Naive B cell (primary cell): ENCODE measurements at places on chromosomes 2 and 18.
A peak's percentile ranks its signal among the peaks of the same experiment; 100 is the strongest.

GRCh38 chr2:173412628-173413027, 58.0 kb downstream of the CDCA7 start:
- no peak for DNase-seq

DNA sequence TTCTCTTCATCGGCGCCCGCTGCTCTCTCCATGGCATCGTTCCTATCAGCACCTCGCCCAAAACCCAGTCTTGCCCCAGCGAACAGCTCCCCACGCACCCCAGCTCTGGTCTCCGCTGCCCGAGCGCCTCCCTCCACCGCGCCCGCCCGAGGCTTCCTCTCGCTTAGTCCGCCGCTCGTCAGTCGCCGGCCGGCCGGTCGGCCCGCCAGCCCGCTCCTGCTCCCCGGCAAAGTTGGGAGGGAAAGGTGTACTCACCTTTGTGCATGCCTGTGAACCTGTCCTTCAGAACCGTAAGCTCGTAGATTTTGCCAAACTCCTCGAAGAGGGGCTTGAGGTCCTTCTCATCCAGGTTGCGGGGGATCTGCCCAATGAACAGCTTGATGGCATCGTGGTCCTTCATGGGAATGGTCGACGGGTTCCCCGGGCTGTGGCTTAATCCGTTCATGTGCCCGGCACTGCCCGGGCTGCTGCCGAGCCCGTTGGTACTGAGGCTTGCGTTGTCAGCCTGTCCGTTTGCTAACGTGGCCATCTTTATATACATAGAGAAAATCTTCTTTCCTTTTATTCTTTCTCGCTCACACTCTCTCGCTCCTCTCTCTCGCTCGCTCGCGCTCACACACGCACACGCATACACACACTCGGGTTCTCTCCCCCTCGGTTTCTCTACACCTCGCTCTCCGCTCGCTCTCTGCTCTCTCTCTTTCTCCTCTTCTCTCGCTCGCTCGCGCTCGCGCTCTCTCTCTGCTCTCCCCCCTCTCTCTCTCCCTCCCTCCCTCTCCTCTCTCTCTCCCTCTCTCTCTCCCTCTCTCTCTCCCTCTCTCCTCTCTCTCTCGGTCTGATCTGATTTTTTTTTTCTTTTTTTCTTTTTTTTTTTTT, at the start of gene CELF4:
CELF4 (minus strand) TSS at position 698 of the 876 bp plus-strand sequence.
- no peak for DNase-seq

DNA sequence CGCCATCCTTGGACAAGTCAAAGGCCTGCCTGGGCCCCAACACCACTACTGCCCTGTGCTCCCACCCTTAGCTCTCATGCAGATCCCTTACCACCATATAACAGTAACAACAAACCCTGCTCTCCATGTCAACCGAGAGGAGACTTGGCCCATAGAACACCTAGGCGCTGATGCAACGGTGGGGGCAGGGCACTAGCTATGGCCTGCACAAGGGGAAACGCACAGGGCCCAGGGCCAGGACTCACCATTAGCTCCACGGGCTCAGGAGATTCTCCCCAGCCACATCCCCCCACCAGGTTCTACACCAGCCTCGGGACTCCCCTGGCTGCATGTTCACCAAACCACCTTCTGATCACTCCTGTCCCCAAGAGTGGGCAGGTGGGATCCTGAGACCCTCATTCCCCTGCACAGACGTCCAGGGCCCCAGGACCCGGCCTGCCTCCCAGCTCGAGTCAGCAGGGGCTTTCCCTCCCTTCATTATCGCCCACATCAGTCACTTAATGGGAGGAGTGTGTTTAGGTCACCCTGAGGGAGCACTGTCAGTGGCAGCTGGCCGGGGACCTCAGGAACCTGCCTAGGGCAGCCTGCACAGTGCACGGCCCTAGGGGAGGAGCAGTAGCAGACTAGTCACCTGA, 29.3 kb downstream of the ANKMY1 start:
- no peak for DNase-seq

GRCh38 chr2:65477590-65477989, 45.2 kb upstream of the SPRED2 start:
- DNase-seq, result no peak

- peak; percentile 67 for DNase-seq
Measured at GRCh38 chr2:42101206-42102023, 53.6 kb downstream of the PKDCC start.

DNA sequence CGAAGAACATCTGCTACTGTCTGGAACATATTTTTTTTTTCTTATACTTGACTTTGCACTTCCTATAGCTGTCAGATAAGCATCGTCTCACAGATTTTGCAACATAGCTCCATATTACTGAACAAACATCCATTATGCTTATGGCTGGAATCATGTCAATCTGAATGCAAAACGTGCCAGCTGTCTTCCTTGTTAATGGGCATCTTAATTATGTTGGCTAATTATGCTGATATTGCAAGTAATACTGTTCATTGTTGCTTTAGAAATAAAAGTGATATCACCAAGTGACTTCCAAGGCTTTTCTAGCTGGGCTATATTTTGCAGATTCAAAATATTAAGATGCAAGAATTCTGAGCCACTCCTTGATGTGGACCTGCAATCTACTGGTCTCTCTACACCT, 176.8 kb downstream of the ARL4C start:
- DNase-seq, result no peak

GRCh38 chr18:80223581-80224148, 23.6 kb downstream of the PARD6G start:
- DNase-seq, result no peak

DNA sequence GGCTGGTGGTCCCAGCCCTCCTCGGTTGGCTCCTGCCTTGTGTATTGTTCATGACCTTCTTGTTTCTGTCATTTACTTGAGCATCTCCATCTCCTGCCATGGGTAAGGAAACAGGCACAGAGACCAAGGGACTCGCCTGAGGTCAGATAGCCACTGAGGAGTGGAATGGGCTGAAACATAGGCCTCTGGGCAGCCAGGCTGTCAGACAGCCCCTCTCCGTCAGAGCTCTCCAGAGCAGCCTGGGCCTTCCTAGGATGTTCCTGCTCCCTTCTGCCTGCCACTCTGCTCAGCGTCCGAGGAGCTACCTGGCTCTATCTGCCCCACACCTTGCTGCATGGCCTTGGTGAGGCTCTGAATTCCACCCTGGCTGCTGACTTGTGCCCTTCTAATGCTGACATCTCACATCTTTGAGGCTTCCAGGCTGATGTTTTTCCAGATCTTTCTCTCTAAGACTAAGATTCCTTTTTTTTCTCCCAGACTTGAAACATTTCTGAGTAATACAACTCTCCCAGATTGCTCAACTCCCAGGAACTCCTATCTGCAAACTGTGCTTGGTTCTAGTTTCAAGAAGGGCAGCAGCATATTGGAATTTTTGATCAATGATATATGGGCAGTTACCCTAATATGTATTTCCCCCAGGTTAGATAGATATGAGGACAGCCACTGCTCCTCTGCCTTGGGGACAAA, 67.7 kb downstream of the MCFD2 start:
- DNase-seq, result no peak
